Lower leg skin (tissue), 4 donors: ENCODE measurements at places on chromosomes 16 and 17.
A peak's percentile ranks its signal among the peaks of the same experiment; 100 is the strongest.

GRCh38 chr16:52787709-52788108, 240.8 kb upstream of the TOX3 start:
- DNase-seq = no peak

DNA sequence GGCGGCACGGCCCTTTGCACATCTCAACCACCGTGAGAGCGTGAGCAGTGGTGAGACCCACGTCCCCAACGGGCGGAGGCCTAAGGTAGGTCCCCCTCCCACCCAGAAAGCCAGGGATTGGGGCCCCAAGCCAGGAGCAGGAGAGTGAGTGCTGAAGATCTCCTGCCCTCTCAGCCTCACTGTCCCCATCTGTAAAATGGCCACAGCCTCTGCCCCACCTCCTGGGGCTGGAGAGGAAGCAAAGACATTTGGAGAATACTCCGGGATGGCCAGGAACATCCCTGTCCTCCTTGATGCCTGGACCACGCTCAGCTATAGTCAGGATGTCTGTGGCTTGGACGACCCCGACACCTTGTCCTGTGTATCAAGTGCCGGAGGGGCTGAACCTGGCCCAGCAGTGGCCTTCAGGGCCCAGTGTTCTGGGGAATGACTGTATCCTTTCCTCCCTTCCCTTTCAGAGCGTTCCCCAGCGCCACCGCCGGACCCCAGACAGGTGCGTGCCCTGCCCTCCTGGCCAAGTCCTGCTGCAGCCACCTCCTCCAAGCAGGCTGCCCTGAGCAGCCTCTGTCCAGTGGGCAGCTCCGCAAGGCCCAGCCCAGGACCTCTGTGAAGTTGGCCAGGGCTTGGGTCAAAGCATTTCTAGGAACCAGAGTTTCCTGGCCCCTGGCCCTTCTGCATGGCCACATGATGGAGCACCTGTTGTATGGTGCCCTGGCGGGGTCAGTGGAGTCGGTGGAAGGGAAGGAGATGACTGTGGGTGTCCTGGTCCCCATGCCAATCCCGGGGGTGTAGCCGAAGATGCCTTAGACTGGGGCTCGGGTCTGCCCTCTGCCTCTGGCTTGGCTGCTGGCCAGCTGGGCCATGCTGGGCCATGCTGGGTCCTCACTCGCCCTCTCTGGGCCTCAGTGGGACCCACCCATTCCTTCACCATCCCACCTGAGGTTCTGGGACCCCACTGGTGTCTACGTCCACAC, 38.4 kb downstream of the ADCY7 start:
- no peak for DNase-seq

GRCh38 chr16:67801883-67802282, 4.5 kb downstream of the RANBP10 start:
- no peak for DNase-seq

GRCh38 chr17:50139950-50140885, 10.3 kb upstream of the SAMD14 start:
- DNase-seq = no peak

- DNase-seq = no peak
Measured at GRCh38 chr17:35447499-35447898, 1.1 kb downstream of the SLFN13 start.

GRCh38 chr17:208429-208828, 27.0 kb upstream of the DOC2B start:
- no peak for DNase-seq

DNA sequence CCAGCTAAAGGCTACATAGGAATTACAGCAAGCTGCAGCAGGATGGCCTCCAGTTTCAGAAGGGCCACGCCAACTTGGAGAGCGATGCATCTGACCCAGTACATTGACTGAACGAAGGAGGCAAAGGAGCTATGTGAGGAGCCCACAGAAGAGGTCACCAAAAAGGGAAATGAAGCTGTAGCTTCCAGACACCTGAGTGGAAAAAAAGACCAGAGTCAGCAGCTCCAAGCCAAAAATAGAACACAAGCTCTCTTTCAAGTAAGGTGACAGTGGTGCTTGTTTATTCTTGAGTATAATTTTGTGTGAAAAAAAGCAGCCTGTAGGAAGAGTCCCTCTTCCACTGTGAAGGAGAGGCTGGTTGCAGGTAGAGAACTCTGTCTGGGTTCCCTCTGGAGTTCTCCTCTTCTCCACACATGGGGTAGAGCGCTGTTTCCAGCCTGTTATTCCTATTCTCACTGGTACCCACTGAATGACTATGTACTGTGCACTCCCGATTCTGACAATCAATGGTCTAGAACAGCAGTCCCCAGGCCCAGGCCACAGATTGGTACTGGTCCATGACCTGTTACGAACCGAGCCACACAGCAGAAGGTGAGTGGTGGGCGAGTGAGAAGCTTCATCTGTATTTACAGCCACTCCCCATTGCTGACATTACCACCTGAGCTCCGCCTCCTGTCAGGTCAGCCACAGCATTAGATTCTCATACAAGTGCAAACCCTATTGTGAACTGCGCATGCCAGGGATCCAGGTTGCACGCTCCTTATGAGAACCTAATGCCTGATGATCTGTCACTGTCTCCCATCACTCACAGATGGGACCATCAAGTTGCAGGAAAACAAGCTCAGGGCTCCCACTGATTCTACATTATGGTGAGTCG, 15.1 kb downstream of the CCL4 start:
- peak; percentile 53 for DNase-seq

- no peak for DNase-seq
Measured at GRCh38 chr17:81551458-81552243, 502 bp downstream of the FAAP100 start.

DNA sequence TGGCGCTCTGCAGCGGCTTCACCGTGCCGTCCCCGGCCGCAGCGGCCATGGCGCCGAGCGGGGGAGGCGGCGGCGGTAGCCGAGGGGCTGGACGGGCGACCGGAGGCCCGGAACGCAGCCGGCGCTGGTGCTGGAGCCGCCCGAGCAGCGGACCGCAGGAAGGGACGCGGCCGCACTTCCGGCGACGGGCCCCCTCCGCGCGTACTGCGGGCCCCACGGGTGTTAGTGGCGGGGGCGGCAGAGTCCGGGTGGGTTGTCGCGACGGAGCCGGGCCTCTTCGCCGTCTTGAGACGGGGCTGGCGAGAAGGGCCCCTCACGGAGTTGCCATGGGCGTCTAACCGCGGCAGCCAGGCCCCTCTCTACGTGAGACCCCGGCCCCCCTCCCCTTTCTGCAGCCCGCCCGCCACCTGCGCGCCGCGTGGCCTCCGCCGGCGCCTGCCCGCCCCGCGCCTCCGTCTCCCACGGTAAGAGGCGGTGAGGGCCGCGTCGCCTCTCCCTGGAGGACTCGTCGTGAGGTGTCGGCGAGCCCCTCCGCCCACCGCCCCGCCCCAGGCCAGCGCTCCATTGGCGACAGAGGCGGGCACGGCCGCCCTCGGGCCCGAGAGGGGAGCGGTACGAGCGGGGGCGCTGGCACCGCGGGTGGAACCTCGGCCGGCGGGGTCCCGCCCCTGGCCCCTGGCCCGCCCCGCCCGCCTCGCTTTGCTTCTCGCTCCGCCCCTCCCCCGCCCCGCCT, at the start of the genes VPS9D1 and ZNF276:
VPS9D1 (minus strand) TSS at position 86 of the 733 bp plus-strand sequence; CDS start at position 49, 37 bp downstream.
ZNF276 (plus strand) TSS at position 725 of the 733 bp plus-strand sequence. CDS start 104 bp downstream, outside the sequence.
- DNase-seq = peak; percentile 92

DNA sequence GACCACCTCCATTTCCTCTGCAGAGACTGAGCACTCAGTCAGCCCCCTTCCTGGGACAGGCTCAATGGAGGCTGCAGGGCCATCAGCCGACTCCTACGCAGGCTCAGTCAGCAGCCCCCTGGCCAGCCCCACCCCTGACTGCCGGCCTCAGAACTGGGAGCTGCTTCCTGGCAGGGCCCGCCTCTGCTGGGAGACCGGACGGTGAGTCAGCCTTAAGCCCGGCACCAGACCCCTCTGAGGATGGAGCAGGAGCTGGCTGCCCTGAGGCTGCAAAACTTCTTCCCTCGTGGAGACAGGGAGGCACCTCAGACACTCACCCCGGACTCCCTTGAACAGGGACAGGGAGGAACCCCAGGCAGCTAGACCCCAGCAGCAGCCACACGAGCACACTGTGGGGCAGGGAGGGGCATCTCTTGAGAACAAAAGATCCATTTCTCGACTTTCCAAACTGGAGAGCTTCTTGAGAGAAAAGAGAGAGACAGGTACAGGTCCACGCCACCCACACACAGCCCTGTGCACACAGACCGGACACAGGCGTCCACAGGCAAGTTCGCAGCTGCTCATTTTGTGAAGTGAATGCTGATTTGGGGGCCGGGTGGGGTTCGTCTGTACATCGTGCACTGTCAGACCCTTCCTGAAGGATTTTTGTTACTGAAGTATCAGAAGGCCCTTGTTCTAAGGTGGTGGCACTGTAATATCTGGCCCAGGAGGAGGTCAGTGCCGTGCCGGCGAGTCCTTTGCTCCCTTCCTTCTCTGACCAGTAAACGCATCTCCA, 1.3 kb upstream of the TUBB3 start:
- DNase-seq = no peak

DNA sequence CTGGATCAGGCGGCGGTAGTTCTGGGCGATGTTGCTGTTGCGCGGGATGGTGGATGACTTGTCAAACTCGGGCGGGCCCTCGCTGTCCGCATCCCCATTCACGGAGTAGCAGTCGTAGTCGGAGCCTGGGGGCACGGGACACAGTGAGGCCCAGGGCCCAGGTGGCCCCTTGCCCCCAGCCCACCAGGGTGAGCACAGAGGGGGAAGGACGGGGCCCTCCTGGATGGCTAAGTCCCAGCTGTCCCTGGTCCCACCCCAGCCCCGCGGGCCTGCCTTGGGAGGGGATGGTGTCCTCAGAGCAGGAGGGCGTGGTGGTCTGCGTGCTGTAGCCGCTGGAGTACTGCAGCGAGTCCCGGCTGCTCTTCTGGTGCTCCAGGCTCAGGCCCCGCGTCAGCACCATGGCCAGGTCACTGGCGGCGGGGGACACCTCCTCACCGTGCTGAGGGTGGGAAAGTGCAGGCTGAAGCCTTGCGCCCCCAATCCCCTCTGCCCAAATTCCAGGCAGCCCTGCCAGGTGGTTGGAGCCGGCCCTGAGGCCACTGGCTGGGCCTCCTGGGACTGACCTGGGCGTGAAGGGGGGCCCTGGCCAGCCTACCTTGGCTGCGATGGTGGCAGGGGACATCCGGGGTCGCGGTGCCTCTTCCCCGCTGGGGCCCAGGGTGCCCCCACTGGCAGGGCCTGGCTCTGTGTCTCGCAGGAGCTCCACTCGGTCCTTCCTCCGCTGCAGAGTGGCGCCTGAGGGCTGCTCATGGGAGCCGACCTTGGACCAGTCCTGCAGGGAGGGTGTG, 18.2 kb downstream of the IL34 start:
- no peak for DNase-seq

DNA sequence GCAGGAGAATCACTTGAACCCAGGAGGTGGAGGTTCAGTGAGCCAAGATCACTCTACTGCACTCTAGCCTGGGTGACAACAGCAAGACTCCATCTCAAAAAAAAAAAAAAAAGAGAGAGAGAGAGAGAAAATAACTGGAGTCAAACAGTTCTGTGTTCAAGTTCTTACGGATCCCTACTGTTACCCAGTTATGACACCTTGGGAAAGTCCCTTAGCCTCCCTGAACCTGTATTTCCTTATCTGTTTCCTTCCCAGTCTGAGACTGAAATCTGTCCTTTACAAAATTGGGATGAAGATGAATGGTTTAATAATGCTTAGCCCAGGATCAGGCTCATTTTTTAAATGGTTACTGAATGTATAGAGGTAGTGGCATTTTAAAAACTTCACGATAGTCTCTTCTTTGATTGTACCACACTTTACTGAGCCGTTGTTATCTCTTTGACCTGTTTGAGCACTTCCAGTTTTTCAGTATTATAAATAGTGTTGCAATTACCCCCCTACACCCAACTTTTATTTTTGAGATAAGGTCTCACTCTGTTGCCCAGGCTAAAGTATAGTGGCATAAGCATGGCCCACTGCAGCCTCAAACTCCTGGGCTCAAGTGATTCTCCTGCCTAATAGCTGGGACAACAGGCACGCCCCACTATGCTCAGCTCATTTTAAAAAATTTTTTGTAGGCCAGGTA, 17.1 kb downstream of the ZNF768 start:
- no peak for DNase-seq
